ENCODE measurements at places on chromosomes 7 and 10.

- DNase-seq: no peak
These were observed 422.3 kb upstream of the AKR1E2 start for GRCh38 chr10:4403638-4404252.

DNA sequence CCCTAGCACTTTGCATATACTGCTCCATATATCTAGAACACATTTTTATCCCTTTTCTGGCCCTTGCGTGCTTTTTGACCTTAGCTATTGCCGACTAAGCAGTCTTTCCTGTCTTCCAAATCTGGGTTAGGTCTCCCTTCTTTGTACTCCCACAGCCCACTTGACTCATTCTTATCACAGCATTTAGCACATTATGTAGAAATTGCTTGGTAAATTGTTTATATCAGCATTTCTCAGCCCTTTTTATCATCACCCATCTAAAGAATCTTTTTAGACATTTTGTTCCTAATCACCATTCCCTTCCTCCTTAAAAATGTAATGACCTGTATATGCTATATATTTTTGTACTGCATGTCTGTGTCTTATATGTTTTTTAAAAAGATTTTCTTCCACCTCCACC lies 101.7 kb downstream of the SDHAF3 start:
- DNase-seq: no peak

DNA sequence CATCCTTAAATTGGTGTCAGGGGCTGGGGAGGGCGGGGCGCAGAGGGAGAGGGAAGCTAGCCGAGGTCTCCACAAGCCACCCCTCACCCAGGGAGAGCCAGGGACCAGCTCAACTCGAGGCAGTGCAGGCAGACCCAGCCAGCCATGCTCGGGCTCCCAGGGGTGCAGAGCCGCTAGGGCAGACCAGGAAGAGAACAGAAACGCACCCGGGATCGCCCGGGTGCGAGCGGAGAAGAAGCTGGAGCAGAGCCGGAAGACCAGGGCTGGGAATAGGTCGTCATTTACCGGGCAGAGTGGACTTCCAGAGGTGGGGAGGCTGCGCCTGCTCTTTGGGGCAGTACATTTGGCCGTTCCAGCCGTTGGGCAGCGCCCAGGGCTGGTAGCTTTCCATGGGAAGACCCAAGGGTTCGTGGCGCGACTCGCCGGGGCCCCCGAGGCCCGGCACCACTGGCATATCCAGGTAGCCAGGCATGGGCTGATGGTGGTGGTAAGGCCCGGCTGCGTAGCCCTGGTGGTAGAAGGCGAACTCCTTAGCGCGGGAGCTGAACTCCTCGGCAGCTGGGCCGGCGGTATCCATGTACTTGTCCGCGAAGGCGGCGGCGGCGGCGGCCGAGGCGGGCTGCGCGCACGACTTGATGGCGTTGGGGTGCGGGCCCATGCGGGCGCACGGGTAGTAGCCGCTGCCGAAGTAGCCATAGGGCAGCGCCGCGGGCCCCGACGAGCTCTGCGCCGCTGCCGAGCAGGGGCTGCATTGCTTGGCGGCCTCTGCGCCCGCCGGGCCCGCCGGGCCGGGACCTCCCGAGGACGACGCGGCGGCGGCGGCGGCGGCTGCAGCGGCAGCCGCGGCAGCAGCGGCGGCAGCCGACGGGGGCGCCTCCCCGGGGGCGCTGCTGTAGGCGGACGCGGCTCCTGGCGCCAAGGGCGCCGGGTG lies 755 bp downstream of the HOXA13 start:
- DNase-seq: no peak

GRCh38 chr7:99381664-99382075 lies 7.1 kb downstream of the ARPC1B start:
- no peak for DNase-seq

- DNase-seq: no peak
These were observed 530.9 kb downstream of the KCNMA1 start for GRCh38 chr10:77106676-77107075.

DNA sequence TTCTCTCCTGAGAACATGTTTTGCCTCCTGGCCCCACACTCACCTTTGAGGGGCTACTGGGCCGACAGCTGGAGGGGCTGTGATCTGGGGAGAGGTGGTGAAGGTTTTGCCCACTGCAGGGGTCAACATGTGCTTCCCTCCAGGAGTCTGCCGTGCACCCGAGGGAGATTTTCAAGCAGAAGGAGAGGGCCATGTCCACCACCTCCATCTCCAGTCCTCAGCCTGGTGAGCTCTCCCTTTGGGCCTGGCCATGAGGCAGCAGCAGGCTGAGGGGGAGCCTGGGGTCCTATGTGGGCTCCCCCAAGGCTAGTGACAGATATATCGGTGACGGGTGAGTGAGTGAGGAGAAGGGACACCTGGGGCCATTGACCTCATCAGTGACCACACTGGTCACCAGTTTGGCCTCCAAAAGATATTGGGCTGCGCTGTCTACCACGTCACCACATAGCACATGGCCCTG lies 6.6 kb downstream of the PGAM2 start:
- DNase-seq: no peak

DNA sequence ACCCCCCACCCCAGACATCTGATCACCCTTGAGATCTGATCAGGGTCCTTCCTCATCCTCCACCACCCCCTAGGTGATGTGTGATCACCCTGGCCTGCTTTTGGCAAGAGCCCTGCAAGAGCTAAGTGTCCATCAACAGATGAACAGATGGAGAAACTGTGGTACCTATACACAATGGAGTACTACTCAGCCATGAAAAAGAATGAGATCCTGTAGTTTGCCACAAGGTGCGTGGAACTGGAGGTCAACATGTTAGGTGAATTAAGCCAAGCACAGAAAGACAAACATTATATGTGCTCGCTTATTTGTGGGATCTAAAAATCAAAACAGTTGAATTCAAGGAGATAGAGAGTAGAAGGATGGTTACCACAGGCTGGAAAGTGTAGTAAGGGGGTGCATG lies 209.1 kb downstream of the USP6NL start:
- DNase-seq: no peak

- peak; percentile 78 for DNase-seq
These were observed 57.7 kb downstream of the ATAD1 start for GRCh38 chr10:87760195-87760905.

DNA sequence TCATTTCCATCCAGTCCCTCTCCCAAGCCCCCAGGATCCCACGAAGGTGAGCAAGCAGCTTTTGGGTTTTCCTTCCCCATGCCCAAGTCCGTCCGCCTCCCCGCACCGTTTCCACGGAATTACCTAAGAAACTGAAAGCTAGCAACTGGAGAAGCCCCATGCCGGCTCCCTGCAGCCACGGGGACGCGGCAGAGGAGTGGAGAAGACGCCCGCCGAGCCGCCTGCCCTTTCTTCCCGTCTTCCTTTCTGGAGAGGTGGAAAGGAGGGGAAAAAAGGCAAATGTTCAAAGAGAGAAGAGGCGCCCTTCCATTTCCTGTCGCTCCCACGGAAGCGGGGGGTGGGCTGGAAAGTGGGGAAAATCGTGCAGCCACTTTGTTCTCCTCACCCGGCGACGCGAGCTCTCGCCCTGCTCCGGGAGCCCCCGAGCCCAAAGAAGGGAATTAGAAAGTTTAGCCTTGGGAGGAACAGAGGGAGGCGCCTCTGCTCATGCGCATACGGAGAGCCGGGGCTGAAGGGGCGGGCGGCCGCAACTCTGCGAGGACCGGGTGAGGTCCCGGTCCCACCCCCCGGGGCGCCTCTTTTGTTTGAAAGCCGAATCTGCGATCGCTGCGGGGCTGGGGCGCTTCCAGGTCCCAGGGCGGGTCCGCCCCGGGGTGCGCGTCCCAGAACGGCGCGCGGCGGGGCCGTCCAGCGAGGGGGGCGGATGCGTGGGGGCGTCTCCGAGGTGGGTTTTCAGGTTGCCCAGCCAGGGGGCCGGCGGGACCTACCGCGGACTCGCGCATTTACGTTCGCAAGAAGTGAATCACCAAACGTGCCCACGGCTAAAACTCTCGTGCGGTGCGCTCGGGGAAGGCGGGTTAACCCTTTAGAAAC lies at the start of gene LAMB1:
Gene LAMB1 (minus strand): TSS at position 436 of the 873 bp plus-strand sequence. CDS start 276 bp downstream, at position 160.
- DNase-seq: peak; percentile 86

DNA sequence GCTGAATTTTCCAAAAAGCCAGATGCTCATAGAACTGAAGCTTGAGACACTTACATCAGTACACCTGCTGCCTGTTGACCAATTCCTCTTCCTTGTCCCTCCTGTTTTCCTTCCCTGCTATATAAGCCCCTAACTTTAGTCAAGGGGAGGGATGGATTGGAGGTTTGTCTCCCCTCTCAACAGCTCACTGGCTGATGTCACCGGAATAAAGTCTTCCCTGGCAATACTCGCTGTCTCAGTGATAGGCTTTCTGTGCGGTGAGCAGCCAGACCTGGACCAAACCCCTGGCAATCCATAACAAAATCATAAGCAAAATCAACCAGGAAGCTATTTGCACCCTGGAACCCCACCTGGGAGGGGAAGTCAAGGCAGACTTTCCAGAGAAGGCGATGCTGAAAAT lies 929 bp upstream of the IRF5 start:
- DNase-seq: no peak

GRCh38 chr10:20977300-20977699 lies 80.2 kb upstream of the NEBL start:
- DNase-seq: no peak

- DNase-seq: peak; percentile 70
These were observed 23.5 kb downstream of the UPP1 start for GRCh38 chr7:48112401-48113165.

DNA sequence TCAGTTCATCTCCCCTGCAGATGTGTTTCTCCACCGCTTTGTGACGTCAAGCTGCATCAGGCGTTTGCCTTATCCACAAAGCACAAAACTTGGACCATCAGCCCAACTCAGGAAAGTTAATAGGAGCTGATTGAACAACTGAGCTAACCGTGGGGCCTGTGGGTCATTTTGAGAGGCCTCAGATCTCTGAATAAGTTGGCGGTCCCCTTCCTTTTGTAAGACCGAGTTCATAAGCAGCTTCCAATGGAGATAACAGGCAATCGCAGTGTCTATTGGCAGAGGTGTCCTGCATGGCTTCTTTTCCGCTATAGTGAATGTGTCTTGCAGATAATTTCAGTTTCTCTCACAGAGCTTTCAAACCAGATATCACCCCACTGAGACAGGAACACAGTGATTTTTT lies 154.0 kb downstream of the SORCS1 start:
- no peak for DNase-seq

GRCh38 chr10:59870152-59870551 lies 36.2 kb downstream of the CCDC6 start:
- no peak for DNase-seq

DNA sequence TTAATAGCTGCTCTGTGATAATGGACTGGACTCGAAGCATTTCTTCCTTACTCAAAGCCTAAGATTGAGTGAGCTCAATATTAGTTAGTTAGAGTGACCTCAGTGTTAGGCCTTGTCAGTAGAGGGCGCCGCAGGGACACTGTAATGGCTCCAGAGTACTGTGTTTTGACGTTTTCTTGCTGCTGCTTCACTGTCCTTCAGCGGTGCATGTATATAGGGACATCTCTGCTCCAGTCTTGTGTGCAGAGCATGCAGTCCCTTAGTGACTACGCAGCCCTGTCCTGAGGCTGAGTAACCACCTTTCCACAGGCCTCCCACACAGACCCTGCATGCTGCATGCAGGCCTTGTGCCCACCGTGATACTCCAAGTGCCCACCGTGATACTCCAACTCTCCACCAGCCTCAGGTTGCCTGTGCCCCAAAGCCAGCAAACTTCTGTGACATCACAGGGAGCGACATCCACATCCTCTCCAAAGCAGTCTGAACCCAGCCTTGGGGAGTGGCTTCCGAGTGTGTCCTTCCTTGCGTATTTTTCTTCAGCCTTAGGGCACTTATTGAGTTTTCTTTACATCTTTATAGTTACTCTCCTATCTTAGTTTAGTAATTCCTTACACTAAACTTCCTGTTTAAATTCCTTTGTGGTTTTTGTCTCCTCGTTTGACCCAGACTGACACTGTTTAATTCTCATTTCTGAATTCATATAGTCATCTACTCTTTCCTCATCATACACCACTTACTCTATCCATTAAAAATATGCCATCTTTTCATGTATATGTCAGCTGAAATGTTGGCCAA lies 118.2 kb downstream of the JAZF1 start:
- peak; percentile 81 for DNase-seq

GRCh38 chr7:95517870-95518269 lies 32.1 kb downstream of the ASB4 start:
- DNase-seq: no peak

DNA sequence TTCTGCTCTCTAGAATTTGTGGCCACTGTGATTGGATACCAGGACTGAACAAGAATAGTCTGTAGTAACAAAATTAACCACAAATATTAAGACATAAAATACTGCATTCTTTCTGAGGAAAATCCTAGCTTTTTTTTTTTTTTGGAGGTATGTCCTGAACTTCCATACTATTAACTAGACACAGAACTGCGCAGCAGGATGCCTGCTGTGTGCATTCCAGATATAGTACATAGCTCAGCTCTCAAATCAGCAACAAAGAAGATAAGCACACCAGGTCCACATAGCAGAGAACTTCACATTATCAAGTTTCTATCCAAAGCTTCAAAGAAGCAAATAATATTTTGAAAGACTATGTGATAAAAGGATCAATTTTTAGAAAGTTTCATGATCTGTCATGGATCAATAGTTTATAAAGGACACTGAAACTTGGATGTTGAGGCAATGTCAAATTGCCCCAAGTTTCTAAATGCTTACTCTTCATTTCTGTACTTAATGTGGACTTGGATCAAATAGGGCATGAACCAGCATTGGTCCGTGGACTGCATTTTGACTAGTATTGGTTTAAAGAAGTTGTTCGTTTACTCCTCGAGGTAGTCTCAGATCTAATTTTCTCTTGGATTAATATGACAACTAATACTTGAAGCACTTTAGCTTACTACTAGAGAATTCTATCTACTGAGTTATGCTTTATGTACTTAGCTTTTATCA lies 15.4 kb downstream of the NAMPT start:
- DNase-seq: no peak

GRCh38 chr7:129197771-129198170 lies 9.3 kb downstream of the SMO start:
- DNase-seq: no peak

GRCh38 chr7:87445897-87446296 lies 29.6 kb downstream of the ABCB4 start:
- DNase-seq: no peak

- peak; percentile 15 for DNase-seq
These were observed at the start of gene CRTAC1 for GRCh38 chr10:98030093-98030821. Gene CRTAC1 (minus strand): TSS chr10:98030621. CDS start chr10:98030472, 149 bp downstream.

- peak; percentile 75 for DNase-seq
These were observed 23.3 kb upstream of the SMARCD3 start for GRCh38 chr7:151271699-151272355.

- no peak for DNase-seq
These were observed 130.4 kb upstream of the RAB18 start for GRCh38 chr10:27373566-27374160.

GRCh38 chr10:133144771-133145170 lies 15.2 kb upstream of the KNDC1 start:
- DNase-seq: no peak

- DNase-seq: no peak
These were observed 552.3 kb downstream of the PTPRN2 start for GRCh38 chr7:158035343-158035742.

DNA sequence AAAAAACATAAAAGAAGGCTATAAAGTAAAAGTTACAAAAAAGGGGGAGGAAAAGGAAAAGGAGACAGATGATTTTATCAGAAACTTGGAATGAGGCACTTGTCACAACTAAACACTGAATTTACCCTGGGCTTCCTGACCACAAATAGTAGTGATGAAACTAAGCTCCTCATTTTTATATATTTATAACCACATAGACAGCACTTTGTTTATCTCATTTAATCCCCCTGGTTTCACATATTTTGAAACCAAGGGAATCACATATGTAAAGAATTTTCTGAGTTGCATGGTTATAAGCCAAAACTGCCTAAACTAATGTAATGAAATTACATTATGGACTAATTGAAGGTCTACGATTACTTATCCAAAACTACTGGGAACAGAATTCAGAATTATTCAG lies 39.6 kb upstream of the MET start:
- DNase-seq: peak; percentile 81
